ENCODE measurements at places on chromosomes 7 and 10.

DNA sequence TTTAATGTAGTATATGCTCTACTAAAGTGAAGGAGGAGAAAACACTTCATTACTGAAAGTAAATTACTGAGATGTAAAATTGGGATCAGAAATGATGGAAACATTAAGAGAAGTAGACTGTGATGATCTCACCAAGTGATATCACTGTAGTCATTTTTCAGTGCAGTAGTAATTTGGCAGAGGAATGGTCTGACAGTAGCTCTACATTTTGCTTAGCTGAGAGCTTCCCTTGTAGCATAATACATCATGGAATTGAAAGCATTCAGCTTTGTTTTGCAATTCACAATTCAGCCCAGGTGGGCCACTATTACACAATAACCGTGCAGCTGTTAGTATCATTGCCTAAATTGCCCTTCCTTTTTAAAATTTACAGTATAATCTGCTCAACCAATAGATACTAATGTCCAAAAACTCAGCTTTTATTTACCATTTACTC is 19.4 kb upstream of the CABCOCO1 start:
- DNase-seq, result no peak

DNA sequence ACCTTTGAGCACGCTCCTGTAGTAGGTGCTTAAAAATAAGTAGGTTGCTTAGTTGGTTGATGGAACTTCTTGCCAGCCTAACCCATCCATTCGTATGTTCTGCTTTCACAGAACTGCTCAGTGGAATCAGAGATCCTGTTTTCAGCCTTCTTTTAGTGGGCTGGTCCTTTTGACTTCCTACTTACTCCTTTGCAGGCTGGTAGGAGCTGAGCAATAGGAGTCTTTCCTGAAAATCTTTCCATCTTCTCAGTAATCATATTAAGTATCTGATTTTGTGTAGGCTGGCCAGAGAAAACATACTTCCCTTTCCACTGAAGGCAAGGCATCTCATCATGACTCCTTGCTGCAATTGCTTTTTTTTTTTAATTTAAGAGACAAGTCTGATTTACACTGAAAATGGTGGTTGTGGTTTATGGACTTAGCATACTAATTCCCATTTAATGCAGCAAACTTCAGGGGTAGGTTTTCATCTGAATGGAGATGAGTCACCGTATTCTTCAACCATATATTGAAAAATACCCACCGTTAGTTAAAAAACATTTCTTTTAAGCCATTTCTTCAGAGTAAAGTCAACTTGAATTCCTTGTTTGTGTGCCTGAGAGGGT is 208.0 kb downstream of the ZNF365 start:
- no peak for DNase-seq

DNA sequence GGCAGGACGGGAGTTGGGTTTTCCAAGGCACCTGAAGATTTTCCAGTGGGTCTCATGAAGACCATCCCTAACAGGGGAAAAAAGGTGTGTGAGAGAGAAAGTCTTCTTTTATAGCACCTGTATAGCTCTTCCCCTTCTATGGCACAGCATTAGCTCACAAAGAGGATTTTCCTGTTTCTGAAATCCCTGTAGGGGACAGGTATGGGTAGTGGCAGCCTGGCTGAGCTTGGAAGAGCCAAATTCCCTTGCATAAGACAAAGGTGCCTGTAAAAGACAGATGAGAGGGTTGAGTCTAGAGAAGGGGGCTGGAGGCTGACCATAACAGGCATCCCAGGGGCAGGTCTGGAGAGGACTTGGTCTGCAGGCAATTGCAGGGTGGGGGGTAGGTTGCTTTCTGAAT is 63.7 kb downstream of the COL13A1 start:
- no peak for DNase-seq

GRCh38 chr10:79024720-79025198 is 44.0 kb upstream of the ZMIZ1 start:
- no peak for DNase-seq

Data from activated CD4-positive, alpha-beta T cell treated with anti-CD3 and anti-CD28 coated beads for 48 hours (primary cell).